ENCODE measurements at places on chromosomes 12 and 14.
A peak's percentile ranks its signal among the peaks of the same experiment; 100 is the strongest.

- H3K36me3 ChIP-seq = no peaks in the 10 kb centered on the region
- no peak for DNase-seq
- no peak overlapping the region for H3K4me3 ChIP-seq
- no peaks in the 10 kb centered on the region for H3K4me1 ChIP-seq
- no peak overlapping the region for H3K27ac ChIP-seq
- H3K27me3 ChIP-seq = no peaks in the 10 kb centered on the region
Measured at GRCh38 chr14:62988967-62989366, 56.3 kb downstream of the KCNH5 start.

- H3K36me3 ChIP-seq = no peaks in the 10 kb centered on the region
- DNase-seq = no peak
- peak overlapping the region; percentile 52 for H3K27ac ChIP-seq
- no peaks in the 10 kb centered on the region for H3K4me1 ChIP-seq
- H3K27me3 ChIP-seq = no peaks in the 10 kb centered on the region
Measured at GRCh38 chr12:103848917-103849491, 8.0 kb upstream of the NT5DC3 start.

- H3K4me1 ChIP-seq = no peaks in the 10 kb centered on the region
- no peak for DNase-seq
- H3K27ac ChIP-seq = no peak overlapping the region
- no peaks in the 10 kb centered on the region for H3K27me3 ChIP-seq
- H3K4me3 ChIP-seq = no peak overlapping the region
Measured at GRCh38 chr12:111224186-111225066, 144.5 kb downstream of the PHETA1 start.

GRCh38 chr14:54816450-54816849 lies 86.2 kb downstream of the GCH1 start:
- H3K36me3 ChIP-seq = no peaks in the 10 kb centered on the region
- H3K4me3 ChIP-seq = no peak overlapping the region
- no peak overlapping the region for H3K27ac ChIP-seq
- DNase-seq = no peak

- H3K36me3 ChIP-seq = no peaks in the 10 kb centered on the region
- H3K4me1 ChIP-seq = no peaks in the 10 kb centered on the region
- H3K27ac ChIP-seq = no peak overlapping the region
- no peak overlapping the region for H3K4me3 ChIP-seq
Measured at GRCh38 chr12:131621701-131622421, 89.0 kb upstream of the SFSWAP start.

DNA sequence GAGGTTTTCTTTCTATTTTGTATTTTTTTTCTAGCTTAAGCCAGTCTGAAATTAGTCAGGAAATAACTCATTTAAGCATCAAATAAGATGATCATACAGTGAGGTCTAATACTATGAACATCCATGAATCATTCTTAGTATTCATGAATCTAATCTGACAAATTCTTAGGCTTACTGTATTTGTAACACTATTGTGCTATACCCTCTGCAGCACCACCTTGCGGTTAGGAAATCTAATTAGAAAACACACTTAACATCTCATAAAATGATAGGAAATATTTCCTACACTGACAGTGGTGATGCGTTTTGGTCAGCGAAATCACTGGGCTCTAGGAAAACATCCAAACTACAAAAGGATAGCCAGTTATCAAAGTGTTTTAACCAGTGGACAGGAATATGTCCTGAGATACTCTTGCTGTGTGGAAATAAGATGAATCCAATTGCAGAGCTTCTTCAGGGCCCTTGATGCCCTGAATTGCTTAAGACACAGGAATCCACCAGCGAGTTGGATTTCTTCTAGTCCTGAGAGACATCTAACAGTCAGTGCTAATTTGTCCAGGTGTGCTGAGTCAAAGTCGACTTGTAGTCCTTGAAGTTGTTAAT lies 109.3 kb upstream of the MYF6 start:
- no peaks in the 10 kb centered on the region for H3K27me3 ChIP-seq
- DNase-seq = no peak
- no peaks in the 10 kb centered on the region for H3K36me3 ChIP-seq
- H3K4me3 ChIP-seq = no peak overlapping the region
- no peaks in the 10 kb centered on the region for H3K4me1 ChIP-seq

GRCh38 chr14:76305268-76305826 lies 70.6 kb upstream of the ESRRB start:
- H3K4me3 ChIP-seq = no peak overlapping the region
- no peaks in the 10 kb centered on the region for H3K27me3 ChIP-seq
- no peaks in the 10 kb centered on the region for H3K36me3 ChIP-seq
- DNase-seq = no peak
- H3K4me1 ChIP-seq = no peaks in the 10 kb centered on the region

DNA sequence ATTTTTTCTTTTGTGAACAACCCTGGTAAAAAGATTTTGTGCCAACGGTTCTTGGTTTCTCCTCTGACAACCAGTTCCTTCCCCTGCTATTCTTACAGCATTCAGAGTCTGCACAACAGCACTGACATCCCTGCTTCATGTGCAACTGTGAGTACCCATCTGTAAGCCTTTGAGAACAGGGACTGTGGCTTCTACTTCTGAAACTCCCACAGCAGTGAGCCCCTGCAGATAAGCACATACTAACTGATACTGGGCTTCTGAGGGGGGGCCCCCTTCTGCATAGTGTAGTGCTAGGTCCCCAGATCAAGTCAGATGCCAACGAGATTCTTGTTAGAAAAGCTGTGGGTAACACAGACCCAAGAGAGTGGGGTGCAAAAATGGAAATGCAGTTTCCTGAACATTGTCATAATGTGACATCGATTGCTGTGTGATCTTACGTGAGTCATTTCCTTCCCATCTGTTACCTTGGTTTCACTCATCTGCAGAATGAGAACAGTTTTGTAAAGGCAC lies 11.1 kb upstream of the NINJ2 start:
- H3K4me1 ChIP-seq = no peaks in the 10 kb centered on the region
- no peak overlapping the region for H3K4me3 ChIP-seq
- H3K36me3 ChIP-seq = no peaks in the 10 kb centered on the region
- H3K27ac ChIP-seq = no peak overlapping the region
- H3K27me3 ChIP-seq = no peaks in the 10 kb centered on the region
- no peak for DNase-seq

DNA sequence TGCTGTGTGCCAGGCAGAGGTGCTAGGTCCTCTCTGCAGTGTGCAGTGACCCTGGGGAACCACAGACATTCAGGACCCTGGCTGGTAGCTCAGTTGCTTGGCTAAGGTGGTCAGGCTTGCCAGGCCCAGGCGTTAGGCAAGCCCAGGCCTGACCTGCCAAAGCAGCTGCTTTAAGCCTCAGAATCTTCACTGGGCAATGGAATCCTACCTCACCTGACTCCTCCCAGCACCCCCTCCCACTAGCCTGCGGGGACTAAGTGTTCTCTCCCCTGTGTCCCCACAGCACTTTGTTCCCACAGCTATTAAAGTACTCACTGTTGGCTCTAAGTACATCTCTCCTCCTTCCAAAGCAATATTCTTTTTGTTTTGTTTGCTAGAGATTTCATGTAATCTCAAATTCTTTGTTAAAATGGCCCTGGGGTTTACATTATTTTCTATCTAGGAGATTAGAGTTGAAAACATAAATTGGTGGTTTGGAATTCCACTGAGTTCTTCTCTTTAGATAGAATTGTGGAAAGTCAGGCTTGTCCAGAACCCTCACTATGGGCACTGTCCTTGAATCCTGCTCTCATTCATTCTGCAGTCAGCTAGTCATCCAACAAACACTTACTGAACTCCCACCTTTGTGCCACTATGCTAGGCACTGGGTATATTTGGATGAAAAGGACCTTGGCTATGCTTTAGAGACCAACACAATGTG lies 44.4 kb downstream of the DGLUCY start:
- peak overlapping the region; percentile 76 for H3K27ac ChIP-seq
- DNase-seq = peak; percentile 85
- H3K4me3 ChIP-seq = no peak overlapping the region
- peaks cover 7% of the 10 kb centered on the region for H3K4me1 ChIP-seq
- H3K36me3 ChIP-seq = peaks cover 56% of the 10 kb centered on the region

DNA sequence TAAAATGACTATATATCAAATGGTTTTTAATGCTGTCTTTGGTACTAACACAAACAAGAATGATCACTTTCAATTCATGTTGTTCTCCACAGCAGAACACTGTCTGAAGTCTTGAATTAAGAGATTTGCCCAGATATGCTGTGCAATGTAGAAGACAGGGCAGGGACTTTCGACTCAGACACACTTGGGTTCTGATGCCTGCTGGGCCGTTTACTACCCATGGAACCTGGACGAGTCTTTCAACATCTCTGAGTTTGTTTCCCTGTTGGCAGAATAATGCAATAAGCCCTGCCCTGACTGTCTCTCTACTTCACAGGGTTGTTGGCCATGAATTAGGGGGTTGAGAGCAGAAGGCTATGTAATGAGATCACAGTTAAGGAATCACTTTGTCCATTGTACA lies 162.6 kb upstream of the TMPO start:
- H3K4me3 ChIP-seq = no peak overlapping the region
- no peak for DNase-seq
- H3K36me3 ChIP-seq = no peaks in the 10 kb centered on the region
- H3K27me3 ChIP-seq = no peaks in the 10 kb centered on the region
- no peak overlapping the region for H3K27ac ChIP-seq

- no peaks in the 10 kb centered on the region for H3K4me1 ChIP-seq
- H3K27me3 ChIP-seq = peaks cover 9% of the 10 kb centered on the region
- no peak overlapping the region for H3K4me3 ChIP-seq
- no peaks in the 10 kb centered on the region for H3K36me3 ChIP-seq
- no peak for DNase-seq
Measured at GRCh38 chr12:52704464-52704863, 1.1 kb upstream of the KRT77 start.

- no peak overlapping the region for H3K4me3 ChIP-seq
- H3K27ac ChIP-seq = peak overlapping the region; percentile 81
- H3K36me3 ChIP-seq = no peaks in the 10 kb centered on the region
- DNase-seq = peak; percentile 33
- peaks cover 20% of the 10 kb centered on the region for H3K4me1 ChIP-seq
Measured at GRCh38 chr14:77077040-77077439, 21.0 kb upstream of the CIPC start.

- no peaks in the 10 kb centered on the region for H3K27me3 ChIP-seq
- H3K4me3 ChIP-seq = no peak overlapping the region
- H3K27ac ChIP-seq = no peak overlapping the region
Measured at GRCh38 chr12:91144053-91144452, 32.8 kb upstream of the LUM start.

GRCh38 chr12:59486827-59487226 lies 109.0 kb upstream of the SLC16A7 start:
- H3K27ac ChIP-seq = no peak overlapping the region
- no peaks in the 10 kb centered on the region for H3K4me1 ChIP-seq
- H3K36me3 ChIP-seq = no peaks in the 10 kb centered on the region
- no peaks in the 10 kb centered on the region for H3K27me3 ChIP-seq

GRCh38 chr12:87985069-87985675 lies 44.0 kb downstream of the C12orf50 start:
- H3K4me3 ChIP-seq = no peak overlapping the region
- no peak overlapping the region for H3K27ac ChIP-seq
- DNase-seq = no peak
- H3K27me3 ChIP-seq = no peaks in the 10 kb centered on the region
- H3K36me3 ChIP-seq = no peaks in the 10 kb centered on the region
